ENCODE measurements at places on chromosomes 16 and 17.

- no peak for DNase-seq
These were observed at the start of gene TBC1D16 for GRCh38 chr17:80035687-80035936. Gene TBC1D16 (minus strand): TSS chr17:80035872. CDS start chr17:80013547, 22,325 bp downstream.

DNA sequence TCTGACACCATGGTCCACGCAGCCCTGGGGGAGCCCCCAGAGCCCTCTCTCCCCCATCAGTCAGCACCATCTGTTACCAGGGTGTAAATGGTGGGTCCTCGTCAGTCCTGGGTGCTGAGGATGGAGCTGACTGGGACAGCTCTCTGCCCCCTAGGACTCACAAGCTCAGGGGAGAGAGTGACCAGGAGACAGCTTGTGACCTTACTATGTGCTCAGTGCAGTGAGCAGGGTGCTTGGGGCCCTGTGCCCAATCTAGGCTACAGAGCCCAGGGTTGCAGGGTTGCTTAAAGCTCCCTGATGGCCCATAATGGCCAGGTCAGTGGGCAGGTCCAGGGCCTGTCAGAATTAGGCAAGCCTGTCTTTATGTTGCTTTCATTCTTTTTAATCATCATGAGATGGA is 11.3 kb downstream of the MMP2 start:
- DNase-seq = no peak

DNA sequence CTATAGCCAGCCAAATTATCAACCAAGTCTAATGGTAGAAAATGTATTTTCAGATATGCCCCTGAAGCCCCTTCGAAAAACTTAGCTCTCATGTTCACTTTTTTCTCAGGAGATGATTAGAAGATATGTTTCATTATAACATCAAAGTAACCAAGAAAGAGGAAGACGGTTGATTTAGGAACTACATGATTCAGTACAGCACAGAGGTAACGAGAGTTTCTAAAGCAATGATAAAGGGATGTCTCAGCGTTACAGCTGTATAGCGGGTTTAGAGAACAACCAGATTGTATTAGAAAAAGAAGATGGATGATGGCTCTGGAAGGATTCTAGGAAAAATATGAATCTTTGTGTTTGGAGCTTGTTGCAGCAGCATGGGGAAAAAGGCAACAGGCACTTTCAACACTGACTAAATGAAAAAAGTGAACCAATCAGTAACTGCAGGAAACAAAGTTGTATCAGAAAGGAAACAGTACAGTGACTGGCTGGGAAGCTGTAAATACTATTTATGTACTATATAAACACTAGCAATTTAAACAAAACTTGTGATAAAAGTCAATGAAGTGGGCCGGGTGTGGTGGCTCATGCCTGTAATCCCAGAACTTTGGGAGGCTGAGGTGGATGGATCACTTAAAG is 21.5 kb downstream of the MBTD1 start:
- no peak for DNase-seq

DNA sequence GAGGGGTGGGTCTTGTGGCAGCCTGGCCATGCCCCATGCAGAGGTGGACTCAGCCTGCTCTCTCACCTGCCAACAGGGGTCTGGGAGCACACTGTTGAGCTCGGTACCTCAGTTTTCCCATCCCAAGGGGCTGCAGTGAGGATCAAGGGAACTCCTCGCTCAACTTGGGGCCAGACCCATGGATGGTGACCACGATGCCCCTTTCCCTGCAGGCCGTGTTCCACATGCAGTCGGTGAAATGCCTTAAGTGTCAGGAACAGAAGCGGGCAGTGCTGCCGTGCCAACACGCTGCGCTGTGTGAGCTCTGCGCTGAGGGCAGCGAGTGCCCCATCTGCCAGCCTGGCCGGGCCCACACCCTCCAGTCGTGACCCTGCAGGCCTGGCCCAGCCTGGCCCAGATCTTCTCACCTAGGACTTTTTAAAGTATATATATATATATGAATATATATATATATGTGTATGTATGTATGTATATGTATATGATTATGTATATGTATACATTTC is 20.1 kb downstream of the UNC13D start:
- no peak for DNase-seq

DNA sequence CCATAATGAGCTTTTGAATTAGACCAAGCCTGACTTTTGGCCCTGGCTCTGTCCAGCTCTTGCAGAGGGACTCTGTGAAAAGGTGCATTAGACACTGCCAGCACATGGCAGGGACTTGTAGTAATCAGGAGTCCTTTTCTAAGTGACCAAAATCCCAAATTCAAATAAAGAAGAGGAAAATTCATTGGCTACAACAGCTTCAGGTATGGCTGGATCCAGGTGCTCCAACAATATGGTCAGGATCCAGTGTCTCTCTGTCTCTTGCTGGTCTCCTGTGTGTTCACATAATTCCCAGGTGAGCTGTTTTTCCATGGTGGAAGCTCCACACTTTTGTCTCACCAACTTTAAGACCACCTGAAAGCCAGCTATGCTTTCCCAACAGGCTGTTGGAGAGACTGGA is 358.8 kb upstream of the TNRC6C start:
- no peak for DNase-seq

GRCh38 chr17:17120294-17120693 is 78.0 kb downstream of the MPRIP start:
- no peak for DNase-seq

- no peak for DNase-seq
These were observed 34.7 kb downstream of the ADCY9 start for GRCh38 chr16:4081521-4082021.

- peak; percentile 74 for DNase-seq
These were observed 9.3 kb downstream of the RIPOR1 start for GRCh38 chr16:67537636-67538591.

DNA sequence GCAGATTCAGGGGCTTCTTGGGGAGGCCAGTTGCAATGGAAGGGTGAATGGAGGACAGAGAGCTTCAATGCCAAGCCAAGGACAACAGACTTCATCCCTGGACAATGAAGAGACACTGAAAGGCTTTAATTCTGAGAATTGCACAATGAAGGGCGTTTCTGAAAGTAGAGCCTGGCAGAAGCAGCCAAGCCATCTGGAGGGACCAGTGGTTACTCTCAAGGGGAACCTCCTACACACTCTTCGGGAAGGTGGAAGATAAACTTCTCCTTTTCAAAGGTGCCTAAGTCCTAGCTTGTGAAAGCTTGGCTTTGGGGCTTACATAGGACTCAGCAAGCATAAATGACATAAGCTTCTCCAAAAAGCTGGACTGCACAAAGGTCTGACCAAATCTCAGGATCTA is 6.2 kb upstream of the CES1 start:
- no peak for DNase-seq

DNA sequence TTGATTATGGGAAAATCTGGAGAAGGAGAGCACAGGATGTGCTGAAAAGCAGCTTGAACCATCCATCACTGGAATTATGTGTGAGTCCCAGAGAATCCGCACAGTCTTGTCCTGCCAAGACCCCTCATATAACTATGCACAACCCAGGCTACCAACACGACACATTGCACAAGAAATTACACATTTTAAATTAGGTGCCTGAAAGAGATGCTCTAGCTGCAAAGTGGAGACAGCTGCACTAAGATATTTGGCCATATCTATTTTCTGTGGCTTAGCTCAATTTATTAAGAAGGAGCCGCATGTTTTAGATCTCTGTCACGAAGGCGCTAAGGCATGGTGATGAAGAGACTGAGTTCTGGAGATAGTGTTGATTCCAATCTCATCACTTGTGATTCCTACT is 1308.4 kb downstream of the CDH8 start:
- no peak for DNase-seq

- DNase-seq = no peak
These were observed 144.1 kb downstream of the RBFOX3 start for GRCh38 chr17:79466562-79467350.

DNA sequence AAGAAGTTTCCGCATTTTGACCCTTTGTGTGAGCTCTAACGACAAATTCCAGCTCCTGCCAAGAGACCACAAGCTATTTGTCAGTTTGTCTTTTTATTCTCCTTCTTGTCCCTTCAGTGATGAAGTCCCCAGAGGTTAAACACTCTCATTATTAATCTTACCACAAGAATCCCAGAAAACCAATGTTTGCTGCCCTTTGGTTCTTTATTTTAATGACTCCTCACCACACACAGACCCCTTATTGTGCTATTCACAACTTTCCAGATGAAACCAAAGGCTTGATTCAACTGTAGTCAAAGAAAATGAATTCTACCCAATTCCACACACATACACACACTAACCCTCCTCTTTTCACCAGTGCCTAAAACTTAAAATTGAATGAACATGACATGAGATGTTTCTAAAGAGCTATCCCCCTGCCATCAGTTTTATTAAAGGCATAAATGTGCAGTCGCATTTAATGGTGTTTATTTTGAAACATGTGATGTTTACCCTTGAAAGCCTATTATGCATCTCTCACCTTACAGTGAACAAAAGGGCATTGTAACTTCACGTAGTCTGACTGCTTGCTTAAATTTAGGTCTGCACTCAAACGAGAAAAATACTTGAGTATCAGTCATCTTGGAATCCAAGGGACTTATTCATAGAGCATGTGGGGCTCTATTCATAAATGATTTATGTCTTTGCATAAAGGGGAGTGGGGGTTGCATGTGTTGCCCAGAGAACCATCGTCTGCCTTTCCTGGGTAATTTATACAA is 44.1 kb downstream of the PCTP start:
- peak; percentile 12 for DNase-seq

- DNase-seq = no peak
These were observed 16.6 kb downstream of the GPR179 start for GRCh38 chr17:38326996-38327792.

GRCh38 chr17:82062076-82062983 is 3.3 kb downstream of the DUS1L start:
- DNase-seq = no peak

- DNase-seq = no peak
These were observed 15.2 kb downstream of the ITGA3 start for GRCh38 chr17:50070908-50071680.

DNA sequence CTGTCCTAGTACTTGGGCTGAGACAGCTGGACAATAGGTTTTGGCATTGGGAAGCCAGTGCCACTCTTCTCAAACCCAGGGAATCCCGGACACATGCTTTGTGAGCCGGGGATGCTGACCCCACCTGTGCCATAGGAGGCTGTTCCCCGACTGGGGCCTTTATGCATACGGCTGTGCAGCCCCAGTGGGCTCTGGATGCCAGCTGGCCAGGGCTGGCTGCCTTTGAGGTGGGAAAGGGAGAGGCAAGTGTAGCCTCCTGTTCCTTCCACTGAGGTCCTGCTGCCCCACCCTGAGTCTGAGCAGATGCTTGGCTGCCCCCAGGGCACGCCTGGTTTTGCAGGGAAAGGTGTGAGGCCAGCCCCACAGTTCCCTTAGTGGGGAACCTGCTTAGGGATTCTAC is 105.7 kb downstream of the CCDC182 start:
- no peak for DNase-seq

GRCh38 chr17:67324330-67324729 is 42.0 kb downstream of the PSMD12 start:
- no peak for DNase-seq

GRCh38 chr17:76757256-76757655 is 19.3 kb downstream of the MFSD11 start:
- peak; percentile 18 for DNase-seq

DNA sequence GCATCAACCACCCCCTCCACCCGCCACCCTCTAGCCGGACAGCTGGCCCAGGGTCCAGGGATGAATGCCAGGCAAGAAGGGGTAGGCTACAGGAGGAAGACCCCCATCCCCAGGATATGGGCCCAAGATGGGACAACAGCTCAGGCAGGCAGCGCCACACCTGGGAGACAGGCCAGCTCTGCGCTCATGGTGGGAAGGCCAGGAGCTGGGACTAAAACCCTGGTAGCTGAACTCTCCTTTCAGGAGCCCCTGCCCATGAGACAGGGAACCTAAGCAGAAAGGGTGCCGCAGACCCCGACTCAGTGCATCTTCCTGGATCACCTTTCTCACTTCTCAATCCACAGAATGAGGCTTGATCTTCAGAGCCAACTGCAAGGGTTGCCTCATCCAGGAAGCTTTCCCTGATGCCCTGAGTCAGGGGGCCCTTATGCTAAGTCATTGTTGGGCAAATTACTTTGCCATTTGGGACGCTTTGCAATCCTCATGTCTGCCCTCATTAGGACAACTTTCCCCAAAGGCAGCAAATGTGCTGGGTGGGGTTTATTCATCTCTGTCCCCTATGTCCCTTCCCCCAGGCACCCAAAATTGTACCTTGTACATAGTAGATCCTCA is 9.0 kb downstream of the ZDHHC1 start:
- no peak for DNase-seq

DNA sequence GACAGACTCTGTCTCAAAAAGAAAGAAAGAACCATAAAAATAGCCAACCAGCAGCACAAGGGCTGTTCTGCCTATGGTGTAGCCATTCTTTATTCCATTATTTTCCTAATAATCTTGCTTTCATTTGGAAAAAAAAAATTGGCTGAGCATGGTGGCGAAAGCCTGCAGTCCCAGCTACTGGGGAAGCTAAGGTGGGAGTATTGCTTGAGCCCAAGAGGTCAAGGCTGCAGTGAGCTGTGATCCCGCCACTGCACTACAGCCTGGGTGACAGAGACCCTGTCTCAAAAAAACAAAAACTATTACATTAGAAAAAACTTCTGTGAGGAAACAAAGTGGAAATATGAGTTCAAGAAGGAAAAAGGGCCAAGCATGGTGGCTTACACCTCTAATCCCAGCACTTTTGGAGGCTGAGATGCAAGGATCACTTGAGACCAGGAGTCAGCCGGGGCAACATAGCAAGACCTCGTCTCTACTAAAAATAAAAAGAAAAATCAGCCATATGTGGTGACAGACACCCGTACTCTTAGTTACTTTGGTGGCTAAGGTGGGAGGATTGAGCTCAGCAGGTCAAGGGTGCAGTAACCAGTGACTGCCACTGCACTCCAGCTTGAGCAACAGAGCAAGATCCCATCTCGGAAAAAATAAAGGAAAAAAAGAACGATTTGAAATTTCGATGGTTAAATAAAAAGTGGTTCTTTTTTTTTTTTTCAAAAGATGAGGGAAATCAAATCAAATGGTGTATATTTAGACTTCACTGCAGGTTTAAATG is 2.5 kb downstream of the DCAKD start:
- no peak for DNase-seq

- DNase-seq = peak; percentile 2
These were observed 35.8 kb upstream of the TEKT3 start for GRCh38 chr17:15377200-15377599.

- no peak for DNase-seq
These were observed 4.6 kb upstream of the ZFHX3 start for GRCh38 chr16:73052576-73052975.

- DNase-seq = no peak
These were observed 13.0 kb upstream of the MC1R start for GRCh38 chr16:89905511-89906139.

DNA sequence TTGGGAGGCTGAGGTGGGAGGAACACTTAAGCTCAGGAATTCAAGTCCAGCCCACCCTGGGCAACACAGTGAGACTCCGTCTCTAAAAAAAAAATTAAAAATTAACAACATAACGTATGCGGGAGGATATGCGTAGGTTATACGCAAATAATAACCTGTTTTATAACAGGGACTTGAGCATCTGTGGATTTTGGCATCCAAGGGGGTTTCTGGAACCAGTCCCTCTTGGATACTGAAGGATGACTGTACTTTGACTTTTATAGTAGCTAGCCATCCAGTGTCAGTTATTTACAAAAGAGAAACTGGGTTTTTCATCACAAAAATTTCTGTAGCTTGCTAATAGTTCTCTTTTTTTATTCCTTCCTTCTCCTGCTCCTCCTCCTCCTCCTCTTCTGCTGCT is 64.5 kb downstream of the TNRC6C start:
- DNase-seq = no peak

GRCh38 chr17:29625037-29625750 is 2.5 kb upstream of the CORO6 start:
- no peak for DNase-seq
